ENCODE measurements at places on chromosomes 1 and 21. TPM values are rescaled to one million over a fixed set of nuclear protein-coding genes. Genes with fewer than 3 reads are reported as not detected.
A peak's percentile ranks its signal among the peaks of the same experiment; 100 is the strongest.

GCSAML gene
- total RNA-seq, result not detected

TFF2 gene
- total RNA-seq, result not detected

DNA sequence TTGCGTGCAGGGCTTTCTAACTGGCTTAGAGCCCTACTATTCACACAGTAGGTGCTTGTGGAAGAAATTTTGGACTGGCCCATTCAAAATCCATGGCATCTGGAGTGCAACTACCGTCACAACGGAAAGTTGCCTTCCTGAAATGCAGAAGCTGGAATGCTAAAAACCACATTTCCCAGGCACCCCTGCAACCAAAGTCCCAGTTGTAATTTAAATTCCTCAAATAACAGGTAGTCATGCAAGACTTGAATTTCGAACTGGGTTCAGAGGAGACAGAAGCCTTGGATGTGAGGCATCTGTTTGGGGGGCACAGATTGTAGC is 186.7 kb downstream of the TOMM20 start:
- no peak overlapping the region for H3K4me3 ChIP-seq
- peaks cover 16% of the 10 kb centered on the region for H3K4me1 ChIP-seq
- no peaks in the 10 kb centered on the region for H3K36me3 ChIP-seq

DNA sequence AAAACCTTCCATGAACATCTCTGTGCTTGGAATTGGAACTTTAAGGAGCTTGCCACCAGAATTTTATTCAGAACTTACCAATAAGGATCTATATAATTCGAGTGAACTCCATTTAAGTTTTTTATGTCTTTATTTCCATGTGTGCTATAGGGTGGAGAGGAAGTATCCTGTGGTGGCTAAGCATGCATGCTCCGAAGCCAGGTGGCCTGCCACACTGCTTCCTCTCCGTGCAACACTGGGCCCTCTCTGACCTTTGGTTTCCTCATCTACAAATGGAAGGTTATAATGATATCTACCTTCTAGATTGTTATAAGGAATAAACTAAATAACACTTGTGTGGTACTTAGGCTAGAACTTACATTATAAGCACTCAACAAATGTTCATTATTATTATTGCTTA is 382.1 kb downstream of the PTPRC start:
- DNase-seq, result no peak
- no peaks in the 10 kb centered on the region for H3K36me3 ChIP-seq
- H3K27ac ChIP-seq, result no peak overlapping the region

DNA sequence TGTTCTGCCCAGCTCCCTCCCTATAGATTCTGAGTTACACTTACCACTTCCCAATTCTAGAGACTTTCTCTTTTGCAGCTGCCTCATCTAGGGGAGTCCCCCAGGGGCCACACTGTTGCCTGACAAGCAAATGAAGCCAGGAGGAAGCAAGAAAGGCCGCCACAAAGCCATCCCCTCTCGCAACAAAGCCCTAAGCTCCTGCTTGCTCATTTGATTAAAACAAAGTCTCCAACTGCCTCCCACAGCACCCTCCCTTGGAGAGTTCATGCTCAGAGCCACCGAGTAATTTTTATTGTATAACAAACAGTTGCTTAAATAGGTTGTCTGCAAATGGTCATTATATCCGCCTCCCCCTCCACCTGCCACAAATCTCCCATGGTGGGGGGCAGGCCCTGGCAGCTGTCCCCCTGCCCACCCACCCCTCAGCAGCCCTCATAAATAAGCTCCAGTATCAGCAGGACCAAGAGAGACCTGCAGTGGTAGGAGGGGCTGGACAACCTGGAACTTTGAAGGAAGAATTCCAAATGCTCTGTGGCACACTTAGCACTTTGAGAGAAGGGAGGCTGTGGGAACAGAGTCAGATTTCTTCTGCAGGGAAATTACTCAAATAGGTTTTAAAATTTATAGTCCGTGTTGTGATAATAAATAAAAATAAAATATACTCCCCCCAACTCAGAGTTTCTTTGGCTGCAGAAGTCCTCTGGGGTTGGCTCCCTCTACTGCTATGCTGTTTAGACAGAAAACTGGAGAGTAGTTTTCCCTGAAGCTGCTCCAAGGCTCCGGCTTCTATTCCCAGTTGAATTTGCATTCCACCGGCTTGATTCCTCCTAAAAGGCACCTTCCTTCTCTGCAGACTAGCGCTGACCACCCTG is 237.5 kb downstream of the TTLL7 start:
- H3K27ac ChIP-seq, result no peak overlapping the region
- H3K27me3 ChIP-seq, result no peaks in the 10 kb centered on the region
- H3K4me1 ChIP-seq, result peaks cover 6% of the 10 kb centered on the region
- DNase-seq, result peak; percentile 45

- H3K27ac ChIP-seq, result no peak overlapping the region
- no peaks in the 10 kb centered on the region for H3K36me3 ChIP-seq
- no peak overlapping the region for H3K4me3 ChIP-seq
- H3K27me3 ChIP-seq, result no peaks in the 10 kb centered on the region
Measured at GRCh38 chr1:209895709-209896108, 42.3 kb upstream of the SYT14 start.

NMNAT1 gene
- total RNA-seq, result 6.1 TPM

S100A7A gene
- not detected for total RNA-seq

ZNF593OS gene
- not detected for total RNA-seq

FOXO6 gene
- not detected for total RNA-seq

DNA sequence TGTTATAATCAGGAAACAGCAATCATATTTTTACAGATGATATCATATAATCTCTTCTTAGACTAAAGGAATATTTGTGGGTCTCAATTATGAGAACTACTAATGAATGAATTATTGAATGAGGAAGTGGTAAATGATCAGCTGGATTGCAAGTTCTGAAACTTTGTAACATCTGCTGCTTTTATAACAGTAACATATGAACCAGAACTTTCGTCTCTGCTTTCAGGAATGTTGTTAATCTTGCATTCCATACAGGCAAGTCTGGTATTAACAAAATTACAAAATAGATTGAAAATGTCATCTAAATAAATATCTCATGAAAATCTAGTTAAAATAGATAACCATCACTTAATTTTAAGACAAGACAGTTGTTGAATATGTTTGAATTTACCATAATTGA is 110.5 kb upstream of the COL11A1 start:
- no peaks in the 10 kb centered on the region for H3K4me1 ChIP-seq
- H3K36me3 ChIP-seq, result no peaks in the 10 kb centered on the region
- H3K27me3 ChIP-seq, result no peaks in the 10 kb centered on the region
- no peak overlapping the region for H3K4me3 ChIP-seq

DNA sequence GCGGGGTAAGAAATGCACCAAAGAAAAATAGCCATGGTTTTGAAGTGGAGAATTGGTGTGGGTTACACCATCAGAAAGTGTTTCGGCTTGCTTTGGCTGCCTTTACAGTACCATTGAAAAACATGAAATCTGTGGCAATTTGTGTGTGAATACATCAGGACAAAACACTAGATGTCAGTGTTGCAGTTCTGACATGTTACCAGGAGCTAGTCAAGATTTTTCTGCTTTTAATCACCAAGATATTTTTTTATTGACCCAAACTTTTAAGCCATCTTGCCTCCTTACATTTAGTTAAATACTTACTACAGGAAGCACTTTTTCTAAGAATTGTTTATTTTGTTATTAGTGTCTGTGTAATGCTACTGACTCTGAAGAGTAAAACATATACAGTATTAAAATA is 14.3 kb downstream of the RRP15 start:
- H3K4me1 ChIP-seq, result no peaks in the 10 kb centered on the region
- DNase-seq, result no peak
- H3K36me3 ChIP-seq, result no peaks in the 10 kb centered on the region
- no peak overlapping the region for H3K27ac ChIP-seq

RIPPLY3 gene
- not detected for total RNA-seq

GRCh38 chr21:39645331-39645730 is 32.6 kb downstream of the B3GALT5 start:
- no peaks in the 10 kb centered on the region for H3K4me1 ChIP-seq
- no peaks in the 10 kb centered on the region for H3K36me3 ChIP-seq
- no peak for DNase-seq
- no peaks in the 10 kb centered on the region for H3K27me3 ChIP-seq
- no peak overlapping the region for H3K27ac ChIP-seq
- H3K4me3 ChIP-seq, result no peak overlapping the region

PGBD5 gene
- 0.03 TPM for total RNA-seq

SFN gene
- total RNA-seq, result 2.9 TPM

NBPF6 gene
- not detected for total RNA-seq

DNA sequence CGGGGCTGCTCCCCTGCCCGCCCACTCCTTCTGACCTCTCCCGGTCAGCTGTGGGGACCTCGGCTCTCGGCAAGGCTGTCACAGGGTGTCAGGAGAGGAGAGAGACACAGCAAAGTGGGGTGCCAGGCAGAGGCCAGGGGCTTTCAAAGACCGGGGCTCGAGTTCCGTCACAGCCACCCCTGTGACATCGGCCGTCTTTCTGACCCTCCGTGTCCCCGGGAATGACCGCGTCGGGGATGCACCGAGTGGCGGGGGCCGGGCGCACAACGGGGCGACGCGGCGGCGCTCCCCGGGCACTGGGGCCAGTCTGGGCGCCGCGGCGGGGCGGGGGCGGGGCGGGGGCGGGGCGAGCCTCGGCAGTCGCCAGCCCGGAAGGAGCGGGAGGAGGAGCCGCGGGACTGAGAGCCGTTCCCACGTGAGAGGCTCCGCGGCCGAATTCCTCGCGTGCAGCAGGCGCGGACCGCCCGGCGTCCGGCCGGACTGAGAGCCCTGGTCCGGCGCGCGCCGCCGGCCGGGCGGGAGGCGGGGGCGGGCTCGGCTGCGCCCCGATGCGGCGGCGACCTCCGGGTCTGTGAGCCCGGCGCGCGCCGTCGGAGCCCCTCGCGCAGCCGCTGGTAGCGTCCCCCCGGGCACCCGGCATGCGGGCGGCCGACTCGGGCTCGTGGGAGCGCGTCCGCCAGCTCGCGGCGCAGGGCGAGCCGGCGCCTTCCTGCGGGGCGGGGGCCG is 229.7 kb upstream of the TMEM51 start:
- no peaks in the 10 kb centered on the region for H3K4me1 ChIP-seq
- H3K27me3 ChIP-seq, result peaks cover 2% of the 10 kb centered on the region
- no peak overlapping the region for H3K4me3 ChIP-seq
- no peak for DNase-seq
